ENCODE measurements at places on chromosomes 4 and X.
A peak's percentile ranks its signal among the peaks of the same experiment; 100 is the strongest.

DNA sequence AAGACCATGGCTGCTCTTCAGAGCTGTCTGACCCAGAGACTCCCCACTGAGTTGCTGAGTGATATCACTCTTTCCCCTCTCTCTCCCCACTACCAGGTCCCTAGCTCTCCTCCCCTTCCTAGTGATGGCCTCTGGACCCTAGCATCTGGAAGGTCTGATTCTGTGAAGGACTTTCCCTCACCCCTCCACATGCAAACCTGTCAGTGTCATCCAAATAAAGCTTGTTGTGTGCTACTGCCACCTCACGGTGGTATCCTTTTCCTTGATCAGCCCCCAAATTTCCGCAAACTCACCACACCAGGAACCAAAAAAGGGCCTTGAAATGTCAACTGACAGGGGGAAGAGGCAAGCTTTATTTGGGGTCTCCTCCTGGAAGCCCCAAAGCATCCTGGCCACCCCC, 500.2 kb downstream of the IDS start:
- DNase-seq = no peak

DNA sequence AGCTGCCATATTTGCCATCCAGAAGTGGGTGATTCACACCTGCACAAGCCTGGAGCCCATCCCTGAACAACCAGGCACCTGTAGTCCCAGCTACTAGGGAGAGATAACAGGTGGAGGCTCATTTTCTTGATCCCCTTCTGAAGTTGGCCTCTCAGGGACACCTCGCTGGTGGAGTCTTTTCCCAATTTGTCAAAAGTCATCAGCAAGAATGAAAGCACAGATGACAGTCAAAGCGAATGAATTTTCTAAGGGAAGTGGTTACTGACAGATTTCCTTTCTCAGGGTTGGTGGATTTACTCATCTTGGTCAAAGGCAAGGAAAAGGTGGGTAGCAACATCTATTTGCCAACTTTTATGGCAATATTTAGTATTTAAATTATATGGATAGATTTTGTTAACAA, 36.5 kb downstream of the FGFBP1 start:
- DNase-seq = no peak

GRCh38 chr4:153084224-153084979, 119.8 kb upstream of the TRIM2 start:
- no peak for DNase-seq

- DNase-seq = no peak
Observed at GRCh38 chrX:9510366-9510765, 45.5 kb downstream of the TBL1X start.

DNA sequence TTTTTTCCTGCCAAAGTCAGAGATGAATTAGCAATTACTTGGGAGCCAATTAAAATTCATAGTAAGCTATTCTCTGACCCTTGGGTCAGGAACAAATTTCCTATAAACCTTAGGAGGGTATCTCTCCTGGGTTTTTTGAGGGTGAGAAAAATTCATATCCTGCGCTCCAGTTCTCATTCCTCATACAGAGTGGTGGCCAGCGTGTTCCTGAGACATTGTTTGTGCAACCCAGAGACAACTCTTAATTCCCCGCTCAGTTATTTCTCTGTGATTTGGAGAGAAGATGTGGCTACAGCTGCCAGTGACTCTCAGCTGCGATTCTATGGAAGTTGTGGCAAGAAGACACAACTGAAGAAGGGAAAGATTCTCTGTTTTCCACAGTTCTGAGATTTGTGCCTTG, 37.9 kb upstream of the CBR4 start:
- no peak for DNase-seq

- DNase-seq = peak; percentile 46
Observed at GRCh38 chr4:68271851-68272357, 26.4 kb upstream of the TMPRSS11B start.

- peak; percentile 66 for DNase-seq
Observed at GRCh38 chr4:86401826-86402225, 42.0 kb upstream of the MAPK10 start.

DNA sequence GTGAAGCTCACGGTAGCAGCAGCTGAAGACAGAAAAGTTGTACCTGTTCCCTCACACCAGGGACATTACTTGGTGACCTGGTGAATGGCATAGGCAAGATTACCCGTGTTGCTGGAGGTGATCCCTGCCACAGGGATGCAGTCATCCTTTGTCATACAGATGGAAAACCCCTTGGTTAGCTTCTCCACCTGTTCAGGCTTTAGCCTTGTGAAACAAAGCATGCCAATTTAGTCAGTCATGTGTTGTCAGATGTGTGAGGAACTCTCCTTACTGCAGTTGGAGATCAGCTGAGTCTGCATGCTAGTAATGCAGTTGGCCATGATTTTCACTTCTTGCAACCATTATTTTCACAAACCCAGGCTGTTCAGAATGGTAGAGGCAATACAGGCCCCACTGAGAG, 41.0 kb downstream of the AMELX start:
- DNase-seq = no peak

DNA sequence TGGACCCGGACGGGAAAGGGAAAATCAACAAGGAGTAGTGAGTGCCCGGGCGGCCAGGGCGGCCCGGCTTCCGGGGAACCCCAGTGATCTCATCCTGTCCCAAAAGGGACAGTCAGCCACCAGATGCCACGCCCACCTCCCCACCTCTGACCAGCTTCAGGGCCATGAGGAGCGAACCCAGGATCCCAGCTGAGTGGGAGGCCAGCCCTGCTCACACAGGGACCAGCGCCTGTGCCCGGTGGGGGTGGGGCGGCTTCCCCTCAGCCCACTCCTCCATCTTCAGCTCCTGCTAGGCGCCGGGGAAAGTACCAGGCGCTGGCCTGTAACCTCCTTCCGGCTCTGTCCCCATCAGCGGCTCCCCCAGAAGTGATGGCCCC, 6.2 kb downstream of the MYL5 start:
- no peak for DNase-seq

- no peak for DNase-seq
Observed at GRCh38 chrX:9467751-9468150, 2.9 kb downstream of the TBL1X start.

GRCh38 chr4:150986085-150986484, 29.0 kb downstream of the LRBA start:
- DNase-seq = no peak

GRCh38 chr4:109206620-109207019, 95.8 kb downstream of the COL25A1 start:
- DNase-seq = no peak

GRCh38 chr4:20271950-20272349, 20.2 kb downstream of the SLIT2 start:
- DNase-seq = peak; percentile 18

GRCh38 chrX:47366041-47366722, 4.2 kb upstream of the ZNF157 start:
- DNase-seq = peak; percentile 90

GRCh38 chr4:39324446-39324845, 41.7 kb downstream of the RFC1 start:
- no peak for DNase-seq

DNA sequence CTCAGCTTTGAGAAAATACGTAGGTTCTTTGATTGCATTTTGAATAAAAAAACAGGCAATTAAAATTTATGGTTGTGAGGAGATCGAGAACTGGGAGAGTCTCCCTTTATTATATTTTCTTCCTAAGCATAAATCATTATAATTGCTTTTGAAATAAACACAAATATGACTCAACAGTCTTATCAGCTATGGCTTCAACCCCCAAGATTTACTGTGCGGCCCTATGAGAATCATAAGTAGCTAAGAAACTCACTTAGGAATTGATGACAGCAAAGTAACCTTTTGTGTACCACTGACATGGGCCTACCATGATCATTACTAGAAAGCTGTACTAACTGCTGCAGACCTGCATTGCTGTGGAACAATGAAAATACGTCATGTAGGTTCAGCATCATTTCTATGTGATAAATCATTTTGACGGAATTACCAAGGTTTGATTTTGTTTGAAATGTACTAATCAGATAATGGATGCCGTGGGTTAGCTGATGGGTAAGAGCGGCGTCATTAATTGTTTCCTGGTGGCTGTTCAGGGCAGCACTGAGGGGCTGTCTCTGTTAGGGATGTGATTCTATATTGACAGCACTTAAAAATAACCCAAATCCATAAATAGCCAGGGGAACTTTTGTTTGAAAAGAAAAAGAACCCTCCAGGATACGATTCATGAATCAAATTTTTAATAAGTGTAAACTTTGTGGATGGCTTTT, 51.5 kb upstream of the GPRIN3 start:
- DNase-seq = peak; percentile 29

- no peak for DNase-seq
Observed at GRCh38 chr4:183097231-183098018, 1.6 kb upstream of the WWC2 start.

- no peak for DNase-seq
Observed at GRCh38 chr4:126262665-126263064, 947.9 kb downstream of the FAT4 start.

DNA sequence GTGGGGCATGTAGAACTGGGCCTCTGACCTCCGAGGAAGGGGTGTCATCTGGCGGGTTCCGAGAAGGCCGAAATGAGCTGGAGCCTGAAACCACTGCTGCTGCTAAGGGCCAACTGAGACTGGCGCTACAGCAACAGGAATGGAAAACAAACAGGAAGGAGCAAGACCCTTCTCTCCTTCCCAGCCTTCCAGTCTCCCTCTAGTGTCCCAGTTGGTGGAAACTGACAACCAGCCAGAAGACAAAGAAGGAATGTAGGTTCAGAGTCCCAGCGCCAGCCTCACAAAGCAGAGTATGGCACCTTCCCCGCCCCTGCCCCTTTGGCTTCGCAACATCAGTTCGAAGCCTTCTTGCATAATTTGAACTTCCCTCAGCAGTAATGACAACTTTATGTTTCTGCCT, 24.4 kb upstream of the PDZD4 start:
- no peak for DNase-seq

GRCh38 chrX:150339736-150340135, 23.4 kb upstream of the MAMLD1 start:
- no peak for DNase-seq

- DNase-seq = peak; percentile 36
Observed at GRCh38 chr4:189202182-189202868, 738.3 kb upstream of the FRG1 start.

DNA sequence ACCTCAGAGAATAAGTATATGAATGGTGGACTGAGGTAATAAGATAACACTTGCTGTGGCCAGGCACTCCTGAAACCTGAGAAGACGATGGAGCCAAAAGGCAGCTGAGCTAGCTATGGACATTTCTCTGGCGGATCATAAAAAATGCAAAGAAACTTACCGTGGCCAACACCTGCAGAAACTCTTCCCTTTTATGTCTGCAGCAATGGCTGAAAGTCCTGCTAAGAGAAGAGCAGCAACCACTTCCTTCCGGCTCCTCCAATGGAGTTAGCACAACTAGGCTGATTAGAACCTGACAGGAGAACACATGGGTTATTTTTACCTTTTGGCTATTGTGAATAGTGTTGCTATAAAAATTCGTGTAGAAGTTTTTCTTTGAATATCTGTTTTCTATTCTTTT, 76.0 kb upstream of the MAGEB16 start:
- no peak for DNase-seq

DNA sequence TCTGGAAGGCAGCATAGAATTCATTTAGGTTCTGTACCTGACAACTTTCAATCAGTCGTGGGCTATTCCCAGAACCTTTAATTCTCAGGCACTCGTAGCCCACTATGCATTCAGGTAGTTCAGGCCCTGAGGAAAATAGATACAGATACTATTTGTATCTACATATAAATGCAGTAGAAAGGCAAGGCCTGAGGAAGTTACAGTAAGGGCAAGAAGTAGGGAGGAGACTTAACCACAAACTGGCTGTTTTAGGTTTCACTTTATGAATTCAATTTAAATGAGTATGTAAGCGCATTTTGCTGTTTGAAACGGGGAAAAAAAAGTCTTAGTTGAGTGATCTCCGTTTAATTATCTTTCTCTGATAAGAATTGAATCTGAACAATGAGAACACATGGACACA, 529.4 kb upstream of the ATOH1 start:
- peak; percentile 4 for DNase-seq

- no peak for DNase-seq
Observed at GRCh38 chr4:143667461-143667860, 33.0 kb downstream of the FREM3 start.

DNA sequence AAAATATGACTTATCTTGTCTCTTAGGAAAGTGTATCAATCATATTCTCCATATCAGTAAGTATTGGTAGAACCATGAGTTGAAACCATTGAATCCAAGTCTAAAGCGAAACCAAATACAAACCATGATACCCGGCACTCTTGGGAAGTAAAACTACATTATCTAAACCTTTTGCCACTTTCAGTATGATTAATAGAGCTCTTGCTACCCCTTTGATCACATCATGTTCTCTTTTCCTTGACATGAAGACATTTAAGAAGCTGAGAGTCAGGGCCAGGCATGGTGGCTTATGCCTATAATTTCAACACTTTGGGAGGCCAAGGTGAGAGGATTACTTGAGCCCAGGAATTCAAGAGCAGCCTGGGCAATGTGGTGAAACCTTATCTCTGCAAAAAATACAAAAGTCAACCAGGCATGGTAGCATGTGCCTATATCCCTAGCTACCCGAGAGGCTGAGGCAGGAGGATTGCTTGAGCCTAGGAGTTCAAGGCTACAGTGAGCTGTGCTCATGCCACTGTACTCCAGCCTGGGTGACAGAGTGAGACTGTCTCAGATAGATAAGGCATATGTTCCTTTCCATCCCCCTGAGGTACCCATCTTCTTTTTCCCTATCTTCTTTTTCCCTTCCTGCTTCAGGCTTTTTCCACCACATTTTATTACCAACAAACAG, 45.4 kb downstream of the CEP135 start:
- DNase-seq = no peak

- no peak for DNase-seq
Observed at GRCh38 chr4:23260511-23260910, 567.8 kb downstream of the GBA3 start.

- no peak for DNase-seq
Observed at GRCh38 chr4:2570551-2571222, 34.2 kb downstream of the FAM193A start.

GRCh38 chrX:20221902-20222301, 44.8 kb downstream of the RPS6KA3 start:
- DNase-seq = no peak

GRCh38 chr4:148007314-148007760, 275.4 kb downstream of the ARHGAP10 start:
- DNase-seq = no peak

GRCh38 chr4:189255636-189256035, 685.0 kb upstream of the FRG1 start:
- no peak for DNase-seq

DNA sequence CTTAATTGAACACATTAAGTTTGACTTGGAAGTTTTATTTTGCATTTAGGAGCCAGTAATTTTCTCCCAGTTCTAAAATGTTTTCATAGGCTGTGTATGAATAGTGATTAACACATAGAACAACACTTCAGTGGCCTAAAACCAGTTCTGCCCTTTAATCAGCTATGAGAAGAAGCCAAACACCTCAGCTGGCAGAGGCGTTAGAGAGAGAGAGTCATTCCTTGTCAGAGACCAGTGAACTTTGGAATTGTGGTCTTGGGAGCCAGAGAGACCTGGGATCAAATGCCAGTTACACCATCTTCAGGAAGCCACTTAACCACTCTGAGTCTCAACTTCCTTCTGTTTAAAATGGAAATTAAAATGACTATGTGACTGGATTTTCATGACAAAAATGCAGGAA, 39.3 kb upstream of the PRPS2 start:
- DNase-seq = no peak
